ENCODE measurements at places on chromosomes 3 and 15. TPM values are rescaled to one million over a fixed set of nuclear protein-coding genes. Genes with fewer than 3 reads are reported as not detected.

Gene KLF15
- 8.1 TPM for total RNA-seq

Gene USP19
- 36.9 TPM for total RNA-seq

Gene STAB1
- 136 TPM for total RNA-seq

Gene STARD9
- total RNA-seq: 9.3 TPM

Gene ECE2
- not detected for total RNA-seq

Gene SCN11A
- under 0.01 TPM for total RNA-seq

Data from lung microvascular endothelial cell (primary cell).